ENCODE measurements at places on chromosomes 6 and 20. TPM values are rescaled to one million over a fixed set of nuclear protein-coding genes. Genes with fewer than 3 reads are reported as not detected.

DNA sequence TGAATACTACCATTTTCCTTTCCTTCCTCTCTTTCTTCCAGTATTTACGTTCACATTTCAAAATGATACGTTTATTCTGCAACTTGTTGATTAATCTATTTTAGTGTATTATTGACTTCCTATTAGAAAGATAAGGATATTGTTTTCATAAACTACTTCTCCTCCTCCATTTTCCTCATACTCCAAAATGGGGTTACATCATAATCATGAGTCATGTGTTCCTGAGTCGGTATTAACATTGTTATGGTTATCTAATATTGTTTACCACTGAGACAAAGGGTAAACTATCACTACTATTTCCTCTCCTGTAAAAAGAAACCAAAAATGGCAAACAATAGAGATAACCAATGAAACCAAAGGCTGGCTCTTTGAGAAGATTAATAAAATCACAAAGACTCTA is 126.5 kb upstream of the CDYL start:
- no peaks in the 10 kb centered on the region for H3K36me3 ChIP-seq
- H3K4me3 ChIP-seq = no peak overlapping the region
- no peaks in the 10 kb centered on the region for H3K27me3 ChIP-seq
- DNase-seq = no peak

GRCh38 chr6:136469154-136469553 is 81.1 kb downstream of the MAP7 start:
- no peaks in the 10 kb centered on the region for H3K27me3 ChIP-seq
- peaks cover 54% of the 10 kb centered on the region for H3K4me1 ChIP-seq
- no peak for DNase-seq

The SLC35D3 gene
- 1.5 TPM for total RNA-seq

The SEL1L2 gene
- not detected for total RNA-seq

Measured in GM23338 (cell line).